ENCODE measurements at places on chromosomes 12 and 14.

DNA sequence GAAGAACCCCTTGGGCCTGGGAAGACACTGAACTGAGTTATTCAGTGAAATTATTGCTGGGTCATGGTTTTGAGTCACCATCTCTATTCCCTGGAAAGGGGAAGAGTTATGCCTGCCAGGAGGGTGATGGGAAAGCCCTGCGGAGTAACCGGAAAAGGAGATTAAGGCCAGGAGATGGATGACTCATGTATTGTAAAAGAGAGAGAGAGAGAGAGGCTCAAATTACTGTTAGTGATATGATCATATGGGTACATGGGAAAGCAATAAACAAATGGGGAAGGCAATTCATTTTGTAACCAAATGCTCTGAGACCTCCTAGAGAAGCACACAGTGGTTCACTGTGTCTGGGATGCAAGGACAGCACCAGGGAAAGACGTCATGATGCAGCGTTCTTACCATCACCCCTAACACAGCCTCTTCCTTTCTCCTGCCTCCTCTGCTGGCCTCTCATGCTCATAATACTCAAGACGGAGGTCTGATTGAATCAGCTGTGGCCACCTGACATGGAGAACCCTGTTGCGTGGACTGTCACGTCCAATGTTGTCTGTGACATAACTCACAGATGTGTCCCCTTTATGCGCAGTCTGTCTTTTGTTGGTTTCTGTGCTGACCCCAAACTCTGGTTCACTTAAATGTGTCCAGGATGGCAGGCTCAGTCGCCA lies 243.7 kb downstream of the TMEM132D start:
- no peak for DNase-seq

DNA sequence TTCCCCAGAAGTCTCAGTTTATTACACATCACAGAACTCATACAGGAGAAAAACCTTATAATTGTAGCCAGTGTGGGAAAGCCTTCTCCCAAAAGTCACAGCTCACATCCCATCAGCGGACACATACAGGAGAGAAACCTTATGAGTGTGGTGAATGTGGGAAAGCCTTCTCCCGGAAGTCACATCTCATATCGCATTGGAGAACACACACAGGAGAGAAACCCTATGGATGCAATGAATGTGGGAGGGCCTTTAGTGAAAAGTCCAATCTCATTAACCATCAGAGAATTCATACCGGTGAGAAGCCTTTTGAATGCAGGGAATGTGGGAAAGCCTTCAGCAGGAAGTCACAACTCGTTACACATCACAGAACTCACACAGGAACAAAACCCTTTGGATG lies 20.1 kb downstream of the ZNF84 start:
- no peak for DNase-seq

DNA sequence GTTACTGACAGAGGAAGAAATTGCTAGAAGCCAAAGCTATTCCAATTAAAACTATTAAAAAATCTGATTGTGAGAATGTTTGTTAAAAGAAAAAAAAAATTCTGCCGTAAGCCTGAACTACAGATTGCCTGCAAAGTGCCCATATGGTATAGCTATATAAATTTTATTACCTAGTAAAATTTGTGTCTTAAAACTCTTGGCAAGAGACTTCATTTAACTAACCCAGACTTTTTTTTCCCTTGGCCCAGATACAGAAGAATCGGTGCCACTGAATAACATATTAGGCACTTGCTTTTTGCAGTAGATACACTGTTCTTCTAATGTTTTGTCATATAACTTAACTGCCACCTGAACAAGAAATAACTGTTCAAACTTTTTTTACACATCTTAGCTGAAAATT lies 125.5 kb downstream of the RPS29 start:
- no peak for DNase-seq

DNA sequence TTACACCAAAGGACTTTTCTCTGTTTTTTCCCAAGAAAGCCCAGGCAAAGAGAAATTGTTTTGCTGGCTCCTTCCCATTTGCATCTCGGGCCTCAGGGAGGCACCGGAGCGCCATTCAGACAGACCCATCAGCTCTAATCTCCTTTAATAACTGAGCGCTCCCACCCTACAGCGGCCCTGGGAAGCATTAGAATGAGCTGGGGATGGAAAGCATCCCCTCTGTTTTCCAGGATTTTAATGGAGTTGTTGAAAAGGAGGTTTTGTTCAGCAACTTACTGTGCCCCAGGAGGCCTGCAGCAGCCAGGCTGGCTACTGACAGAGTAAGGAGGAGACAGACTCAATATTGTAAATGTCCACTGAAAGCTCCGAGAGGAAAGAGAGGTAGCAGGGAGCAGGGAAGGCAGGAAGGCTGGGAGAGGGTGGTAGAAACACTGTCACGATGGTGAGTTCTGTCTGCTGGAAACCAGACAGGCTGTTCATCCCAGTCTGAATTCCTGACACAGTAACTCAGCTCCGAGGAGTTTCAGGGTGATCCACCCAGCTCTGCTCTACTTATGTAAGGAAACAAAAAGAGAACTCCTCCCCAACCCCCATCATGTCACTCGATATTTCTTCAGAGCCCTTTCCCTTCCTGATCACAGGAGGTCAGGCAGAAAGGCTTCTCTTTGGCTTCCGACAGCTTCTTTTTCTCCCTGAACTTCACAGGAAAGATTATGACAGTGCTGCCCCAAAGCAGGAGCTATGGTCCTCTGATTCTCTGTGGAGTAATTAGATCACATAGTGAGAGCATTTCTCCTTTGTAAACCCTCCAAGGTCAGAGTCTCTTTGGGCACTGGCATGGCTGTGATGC lies 62.5 kb upstream of the TMEM132D start:
- DNase-seq = no peak

- no peak for DNase-seq
Observed at GRCh38 chr12:117097159-117097558, 2.1 kb downstream of the TESC start.

GRCh38 chr12:130704606-130705005 lies 11.5 kb downstream of the RIMBP2 start:
- no peak for DNase-seq

DNA sequence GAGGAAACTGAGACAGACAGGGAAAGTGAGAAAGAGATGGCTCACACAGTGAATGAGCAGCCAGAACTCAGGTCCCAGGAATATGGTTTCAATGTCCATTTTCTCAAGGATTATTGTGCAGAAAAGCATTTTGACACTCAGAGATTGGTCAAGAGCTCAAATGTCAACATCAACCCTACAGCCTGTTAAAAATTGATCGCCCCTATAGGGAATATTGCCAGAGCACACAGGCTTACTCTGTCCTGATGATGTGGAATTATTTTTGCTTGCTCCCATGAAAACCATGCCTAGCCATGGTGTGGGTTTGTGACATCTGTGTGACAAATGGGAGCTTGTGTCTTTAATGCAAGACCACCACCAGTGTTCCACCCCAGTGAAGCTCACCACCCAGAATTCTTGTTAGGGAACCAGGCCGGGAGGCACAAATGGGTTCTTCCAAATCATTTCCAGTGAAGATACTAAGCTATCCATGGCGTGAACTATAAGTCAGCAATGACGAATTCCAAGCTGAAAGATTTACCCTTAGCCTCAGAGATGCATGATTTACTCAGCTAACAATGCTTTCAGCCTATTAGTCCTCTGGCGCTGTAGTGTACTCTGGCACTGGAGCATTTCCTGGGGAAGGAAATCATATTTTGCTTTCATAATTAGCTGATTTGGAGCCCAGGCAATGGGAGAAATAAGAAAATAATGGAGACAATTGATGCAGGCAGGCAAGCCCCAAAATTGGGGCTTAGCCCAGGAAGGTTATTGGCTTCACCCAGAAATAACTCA lies 1188.2 kb upstream of the TMEM132C start:
- DNase-seq = no peak

DNA sequence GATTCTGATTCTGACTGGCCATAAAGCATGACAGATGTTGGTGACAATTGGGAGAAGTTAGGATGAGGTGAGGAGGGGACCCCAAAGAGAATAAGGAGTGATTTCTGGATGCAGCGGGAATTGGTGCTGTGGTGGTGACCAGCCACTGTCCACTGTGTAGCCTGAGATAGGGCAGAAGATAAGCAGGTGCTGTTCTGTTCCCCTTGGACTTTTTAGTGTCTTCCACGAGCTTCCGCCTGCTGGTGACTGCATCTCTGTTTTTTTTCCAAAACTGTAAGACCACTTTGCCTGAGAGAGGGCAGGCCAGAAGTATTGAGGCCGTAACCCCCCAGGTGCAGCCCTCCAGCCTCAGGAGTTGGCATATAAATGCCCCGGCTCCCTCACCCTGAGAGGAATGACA lies 161.2 kb upstream of the MYL2 start:
- DNase-seq = no peak

- no peak for DNase-seq
Observed at GRCh38 chr14:58662018-58662417, 24.3 kb downstream of the DACT1 start.

DNA sequence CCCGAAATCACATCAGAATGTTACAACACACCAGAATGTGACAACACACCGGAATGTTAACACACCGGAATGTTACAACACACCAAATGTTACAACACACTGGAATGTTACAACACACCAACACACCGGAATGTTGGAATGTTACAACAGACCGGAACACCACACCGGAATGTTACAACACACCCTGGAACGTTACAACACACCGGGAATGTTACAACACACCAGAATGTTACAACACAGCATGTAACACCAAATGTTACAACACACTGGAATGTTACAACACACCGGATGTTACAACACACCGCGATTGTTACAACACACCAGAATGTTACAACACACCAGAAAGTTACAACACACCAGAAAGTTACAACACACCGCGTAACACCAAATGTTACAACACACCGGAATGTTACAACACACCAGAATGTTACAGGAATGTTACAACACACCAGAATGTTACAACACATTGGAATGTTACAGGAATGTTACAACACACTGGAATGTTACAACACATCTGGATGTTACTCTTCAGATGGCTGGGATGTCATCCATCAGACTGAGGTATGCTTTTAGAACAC lies 21.1 kb downstream of the CHFR start:
- no peak for DNase-seq

DNA sequence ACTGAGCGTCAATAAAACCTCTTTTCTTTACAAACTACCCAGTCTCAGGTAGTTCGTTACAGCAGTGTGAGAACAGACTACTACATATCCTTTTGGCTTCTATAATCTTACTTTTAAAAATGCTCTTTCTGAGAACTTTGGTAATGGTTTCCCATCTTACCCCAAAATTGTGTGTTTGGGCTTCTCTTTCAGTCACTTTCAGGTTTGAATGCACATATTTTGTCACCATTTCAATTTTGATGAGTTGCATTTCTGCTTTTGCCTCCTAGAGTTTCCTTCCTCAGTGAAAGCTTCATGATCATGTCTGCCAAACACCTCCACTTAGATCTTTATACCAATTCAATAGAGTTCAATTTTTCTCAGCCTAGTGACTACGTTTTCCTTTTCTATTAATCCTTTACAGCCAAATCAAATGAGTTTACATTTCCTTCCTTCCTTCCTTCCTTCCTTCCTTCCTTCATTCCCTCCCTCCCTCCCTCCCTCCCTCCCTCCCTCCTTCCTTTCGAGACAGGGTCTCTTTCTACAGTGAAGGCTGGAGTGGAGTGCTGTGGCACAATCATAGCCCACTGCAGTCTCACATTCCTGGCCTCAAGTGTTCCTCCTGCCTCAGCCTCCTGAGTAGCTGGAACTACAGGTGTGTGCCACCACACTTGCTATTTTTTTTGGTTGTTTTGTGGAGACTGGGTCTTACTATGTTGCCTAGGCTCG lies 124.9 kb downstream of the BCAT1 start:
- no peak for DNase-seq

DNA sequence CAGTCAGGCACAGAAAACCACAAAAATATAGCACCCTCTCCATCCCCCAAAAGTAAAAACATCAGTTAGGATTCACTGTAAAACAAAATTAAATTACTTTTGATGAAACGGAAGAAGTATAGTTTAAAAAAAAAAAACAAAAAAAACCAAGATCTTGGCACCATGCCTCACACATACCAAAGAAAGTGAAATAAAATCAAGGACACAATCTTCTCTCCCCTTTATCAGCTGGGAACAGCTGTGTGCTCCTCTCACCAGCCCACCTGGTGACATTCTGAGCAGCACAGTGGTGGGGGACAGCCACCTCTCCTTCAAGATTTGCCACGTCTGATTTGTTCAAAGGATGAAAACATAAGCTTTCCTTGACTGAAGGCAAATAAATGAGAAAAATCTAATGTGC lies 55.5 kb downstream of the ESR2 start:
- no peak for DNase-seq

GRCh38 chr12:93440043-93440835 lies 1.5 kb downstream of the UBE2N start:
- DNase-seq = no peak

- DNase-seq = no peak
Observed at GRCh38 chr14:76810953-76811400, 1.7 kb downstream of the ANGEL1 start.

GRCh38 chr14:77579065-77579464 lies 37.4 kb downstream of the SPTLC2 start:
- no peak for DNase-seq

DNA sequence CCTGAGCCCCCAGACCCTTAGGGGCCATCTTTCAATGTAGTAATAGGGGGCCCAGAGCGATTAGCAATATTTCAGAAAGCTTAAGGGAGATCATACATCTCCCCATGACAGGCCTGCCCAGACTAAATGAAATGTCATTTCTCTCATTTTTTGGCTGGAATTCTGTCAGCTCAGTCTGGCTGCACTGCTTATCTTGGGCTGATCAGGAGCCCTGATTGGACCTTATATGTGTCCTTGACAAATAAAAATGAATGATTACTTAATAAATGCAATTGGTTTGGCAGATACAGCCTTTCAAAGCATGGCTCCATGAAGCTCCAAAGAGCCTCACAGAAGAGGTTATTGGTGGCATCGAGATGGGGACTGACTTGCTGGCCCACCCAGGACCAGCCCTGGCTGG lies 121.9 kb downstream of the ADCK1 start:
- no peak for DNase-seq

DNA sequence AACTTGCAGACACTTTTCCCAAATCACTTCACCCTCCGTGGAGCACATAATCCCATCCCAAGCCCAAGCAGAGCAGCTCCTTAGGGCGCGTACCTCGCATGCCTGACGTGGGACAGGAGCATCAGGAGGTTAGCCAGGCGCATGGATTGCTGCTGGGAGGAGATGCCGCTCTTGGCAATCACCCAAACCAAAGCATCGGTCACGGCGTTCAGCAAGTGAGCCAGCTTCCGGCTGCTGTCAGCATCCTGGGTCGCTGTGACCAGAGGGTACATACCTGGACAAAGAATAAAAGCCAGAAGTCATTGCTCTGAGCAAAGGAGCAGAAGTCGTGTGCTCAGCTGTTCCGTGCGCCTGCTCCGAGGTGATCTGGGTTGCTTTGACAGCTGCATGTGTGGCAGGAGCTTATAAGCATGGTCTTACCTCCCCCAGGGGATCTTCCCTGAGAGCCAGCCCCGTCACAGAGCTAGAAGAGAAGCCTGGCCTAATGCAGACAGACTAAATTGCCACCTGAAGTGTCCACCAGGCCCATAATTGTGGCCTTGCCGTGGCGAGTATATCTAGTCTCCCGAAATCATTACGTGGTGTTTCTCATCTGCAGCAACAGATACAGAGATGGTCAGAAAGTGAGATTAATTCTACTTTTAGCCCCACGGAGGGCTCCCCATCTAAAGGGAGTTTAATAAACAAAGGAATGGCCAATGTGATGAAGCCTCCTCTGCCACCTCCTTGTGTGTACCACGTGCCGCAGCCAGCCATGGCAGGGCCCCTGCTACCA lies 59.1 kb downstream of the ESR2 start:
- no peak for DNase-seq

GRCh38 chr14:63949696-63950095 lies 96.9 kb downstream of the SYNE2 start:
- no peak for DNase-seq

- DNase-seq = no peak
Observed at GRCh38 chr14:55802986-55803872, 223.2 kb downstream of the KTN1 start.

GRCh38 chr12:121202407-121203355 lies 7.2 kb upstream of the P2RX4 start:
- DNase-seq = no peak
